ENCODE measurements at places on chromosomes 5 and 9. TPM values are rescaled to one million over a fixed set of nuclear protein-coding genes. Genes with fewer than 3 reads are reported as not detected.

Gene EQTN
- 0.73 TPM for total RNA-seq

Gene SLC34A1
- not detected for total RNA-seq

Gene SHROOM1
- 2.4 TPM for total RNA-seq

Gene FKTN
- total RNA-seq: 35.5 TPM
